Stimulated activated CD8-positive, alpha-beta memory T cell treated with anti-CD3 and anti-CD28 coated beads, Interleukin-4, amount 100 ng/mL, for 1 hour (primary cell): ENCODE measurements at places on chromosomes 5 and 9.

GRCh38 chr5:173839117-173839713 lies 48.9 kb upstream of the CPEB4 start:
- no peak for DNase-seq

DNA sequence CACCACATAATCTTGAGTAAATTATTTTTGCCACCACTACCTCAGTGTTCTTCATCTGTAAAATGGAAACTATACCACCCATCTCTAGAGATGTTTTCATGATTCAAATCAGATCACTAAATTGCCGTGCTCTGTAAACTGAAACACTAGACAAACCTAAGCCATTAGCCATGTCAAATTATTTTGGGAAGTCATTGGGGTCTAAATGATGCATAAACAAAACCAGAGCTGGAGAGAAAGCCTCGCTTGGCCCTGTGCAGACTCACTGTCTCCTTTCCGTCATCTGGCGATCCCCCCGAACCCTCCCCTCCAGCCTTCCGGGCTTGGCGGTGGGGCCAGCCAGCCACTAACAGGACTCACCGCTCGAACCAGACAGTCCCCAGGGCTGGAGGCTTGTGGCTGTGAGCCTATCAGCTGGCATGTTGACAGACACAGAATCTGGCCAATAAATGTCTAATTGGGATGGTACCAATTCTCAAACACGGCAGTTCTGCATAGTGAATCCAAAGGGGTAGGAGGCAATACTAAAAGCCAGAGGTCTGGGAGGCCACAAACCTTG lies 256.5 kb downstream of the SEC61B start:
- DNase-seq: no peak

DNA sequence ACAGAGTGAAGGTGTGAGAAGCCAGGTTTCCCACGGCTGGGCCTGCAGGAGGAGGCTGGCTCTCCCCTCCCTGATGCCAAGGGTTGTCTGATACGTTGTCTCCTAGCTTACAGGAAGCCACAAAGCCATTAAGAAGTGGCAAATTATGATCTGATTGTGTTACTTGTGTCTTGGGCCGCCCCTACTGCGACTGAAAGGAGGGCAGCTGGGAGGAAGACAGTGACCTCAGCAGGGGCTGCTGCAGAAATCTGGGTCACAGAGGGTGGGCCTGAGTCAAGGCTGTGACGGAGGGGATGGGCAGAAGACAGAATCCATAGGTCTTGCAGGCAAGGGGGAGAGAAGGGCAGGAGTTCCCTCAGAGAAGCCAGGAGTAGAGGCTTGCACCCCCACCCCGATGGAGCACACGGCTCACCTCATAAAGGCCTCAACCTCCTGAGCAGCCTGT lies 145.0 kb downstream of the FSTL4 start:
- DNase-seq: no peak

- DNase-seq: no peak
Observed at GRCh38 chr9:100074093-100074492, 24.7 kb downstream of the ERP44 start.

- no peak for DNase-seq
Observed at GRCh38 chr5:154770111-154770510, 14.9 kb downstream of the LARP1 start.

DNA sequence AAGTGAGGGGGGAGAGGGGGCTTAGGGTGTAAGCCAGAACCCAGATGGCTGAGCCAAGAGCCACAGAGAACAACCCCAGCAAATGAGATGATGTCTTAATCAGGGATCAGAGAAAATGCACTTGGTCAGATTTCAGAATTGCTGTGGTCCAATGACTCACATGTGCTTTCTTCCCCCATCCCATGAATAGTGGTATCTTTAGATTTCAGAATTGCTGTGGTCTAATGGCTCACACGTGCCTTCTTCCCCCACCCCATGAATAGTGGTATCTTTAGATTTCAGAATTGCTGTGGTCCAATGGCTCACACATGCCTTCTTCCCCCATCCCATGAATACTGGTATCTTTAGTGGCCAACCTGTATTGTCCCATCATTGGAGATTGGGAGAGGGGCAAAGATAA lies 59.9 kb downstream of the IRX2 start:
- DNase-seq: no peak

- DNase-seq: no peak
Observed at GRCh38 chr9:96071076-96071814, 195.8 kb downstream of the ERCC6L2 start.

DNA sequence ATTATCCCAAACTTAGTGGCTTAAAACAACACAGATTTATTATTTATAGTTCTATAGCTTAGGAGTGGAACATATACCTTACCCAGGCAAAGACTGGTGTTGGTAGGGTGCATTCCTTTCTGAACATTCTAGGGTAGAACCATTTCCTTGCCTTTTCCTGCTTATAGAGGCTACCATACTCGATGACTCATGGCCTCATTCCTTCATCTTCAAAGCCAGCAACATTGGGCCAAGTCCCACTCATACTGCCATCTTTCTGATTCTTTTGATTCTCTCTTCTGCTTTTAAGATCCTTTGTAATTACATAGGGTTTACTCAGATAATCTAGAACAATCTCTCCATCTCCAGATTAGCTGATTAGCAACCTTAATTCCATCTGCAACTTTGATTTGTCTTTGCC lies 452.7 kb upstream of the KLF4 start:
- no peak for DNase-seq

GRCh38 chr9:126508171-126508591 lies 105.5 kb upstream of the LMX1B start:
- DNase-seq: no peak

- DNase-seq: no peak
Observed at GRCh38 chr9:129330711-129331492, 152.8 kb upstream of the IER5L start.
